ENCODE measurements at places on chromosomes 16 and 17. TPM values are rescaled to one million over a fixed set of nuclear protein-coding genes. Genes with fewer than 3 reads are reported as not detected.

CASKIN2 gene
- 31.2 TPM for polyA plus RNA-seq

KRT24 gene
- polyA plus RNA-seq: not detected

YPEL2 gene
- polyA plus RNA-seq: 5.0 TPM

KRTAP4-3 gene
- polyA plus RNA-seq: not detected

CHST6 gene
- 0.22 TPM for polyA plus RNA-seq
